ENCODE measurements at places on chromosomes 7 and 10.

DNA sequence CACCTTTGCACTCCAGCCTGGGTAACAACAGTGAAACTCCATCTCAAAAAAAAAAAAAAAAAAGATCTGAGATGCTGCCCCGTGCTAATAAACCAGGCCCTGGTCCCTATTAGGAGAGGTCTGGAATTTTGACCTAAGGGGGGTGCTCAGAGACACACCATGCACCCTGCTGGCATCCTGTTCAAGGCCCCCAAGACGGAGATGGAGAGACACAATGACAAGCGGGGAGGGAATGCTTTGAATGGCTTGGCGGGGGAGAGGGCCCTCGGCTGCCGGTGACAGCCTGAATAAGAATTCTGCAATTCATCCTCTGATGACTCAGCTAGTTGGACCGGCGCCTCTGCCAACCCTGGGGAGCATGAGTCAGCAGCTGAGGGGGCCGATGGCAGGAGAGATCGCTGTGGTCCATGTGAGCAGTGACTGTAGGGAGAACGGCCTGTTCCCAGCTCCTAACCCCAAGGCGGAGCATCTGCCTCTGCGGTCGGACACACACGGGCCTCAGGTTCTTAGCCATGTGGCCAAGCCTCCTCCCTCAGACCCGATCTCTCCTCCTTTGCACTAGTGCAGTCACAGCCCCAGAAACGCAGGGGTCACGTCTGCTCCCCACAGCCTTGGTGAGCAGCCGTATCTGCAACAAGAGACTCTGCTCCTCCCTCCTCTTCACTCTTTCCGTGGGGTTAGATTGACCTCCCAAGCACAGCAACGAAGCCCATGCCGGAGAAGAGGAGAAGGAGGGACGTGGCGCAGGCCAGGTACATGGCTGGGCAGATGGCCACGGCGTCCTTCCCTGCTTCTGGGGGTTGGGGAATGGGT, 14.9 kb downstream of the TRIM56 start:
- peak; percentile 98 for DNase-seq

DNA sequence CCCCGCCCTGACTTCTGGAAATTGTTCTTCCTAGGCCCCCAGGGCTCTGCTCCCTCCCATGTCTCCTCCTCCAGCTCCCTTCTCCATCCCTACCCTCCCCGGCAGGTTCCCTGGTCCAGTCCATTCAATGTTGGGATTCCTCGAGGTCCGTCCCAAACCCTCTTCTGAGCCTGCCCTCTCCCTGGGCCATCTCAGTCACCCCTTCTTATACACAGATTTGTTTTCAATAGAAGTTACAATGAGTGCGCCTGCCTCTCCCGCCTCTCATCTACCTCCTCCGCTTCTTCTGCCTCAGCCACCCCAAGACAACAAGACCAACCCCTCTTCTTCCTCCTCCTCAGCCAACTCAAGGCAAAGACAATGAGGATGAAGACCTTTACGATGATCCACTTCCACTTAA, 67.9 kb downstream of the OAT start:
- no peak for DNase-seq

DNA sequence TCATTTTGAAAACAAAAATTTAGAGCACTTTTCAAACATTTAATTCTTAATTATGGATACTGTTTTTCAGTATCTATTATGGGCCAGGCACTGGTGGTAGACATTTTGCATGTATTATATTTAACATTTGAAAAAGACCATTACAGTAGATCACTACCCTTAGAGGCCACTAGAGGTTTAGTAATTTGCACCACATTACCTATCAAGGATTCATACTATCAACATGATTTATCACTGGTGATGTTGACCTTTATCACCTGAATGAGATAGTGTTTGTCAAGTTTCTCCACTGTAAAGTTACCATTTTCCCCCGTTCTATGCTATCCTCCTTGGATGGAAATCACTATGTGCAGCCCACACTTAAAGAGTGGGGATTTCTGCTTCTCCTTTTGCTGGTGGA, 4.4 kb upstream of the SNX13 start:
- no peak for DNase-seq

DNA sequence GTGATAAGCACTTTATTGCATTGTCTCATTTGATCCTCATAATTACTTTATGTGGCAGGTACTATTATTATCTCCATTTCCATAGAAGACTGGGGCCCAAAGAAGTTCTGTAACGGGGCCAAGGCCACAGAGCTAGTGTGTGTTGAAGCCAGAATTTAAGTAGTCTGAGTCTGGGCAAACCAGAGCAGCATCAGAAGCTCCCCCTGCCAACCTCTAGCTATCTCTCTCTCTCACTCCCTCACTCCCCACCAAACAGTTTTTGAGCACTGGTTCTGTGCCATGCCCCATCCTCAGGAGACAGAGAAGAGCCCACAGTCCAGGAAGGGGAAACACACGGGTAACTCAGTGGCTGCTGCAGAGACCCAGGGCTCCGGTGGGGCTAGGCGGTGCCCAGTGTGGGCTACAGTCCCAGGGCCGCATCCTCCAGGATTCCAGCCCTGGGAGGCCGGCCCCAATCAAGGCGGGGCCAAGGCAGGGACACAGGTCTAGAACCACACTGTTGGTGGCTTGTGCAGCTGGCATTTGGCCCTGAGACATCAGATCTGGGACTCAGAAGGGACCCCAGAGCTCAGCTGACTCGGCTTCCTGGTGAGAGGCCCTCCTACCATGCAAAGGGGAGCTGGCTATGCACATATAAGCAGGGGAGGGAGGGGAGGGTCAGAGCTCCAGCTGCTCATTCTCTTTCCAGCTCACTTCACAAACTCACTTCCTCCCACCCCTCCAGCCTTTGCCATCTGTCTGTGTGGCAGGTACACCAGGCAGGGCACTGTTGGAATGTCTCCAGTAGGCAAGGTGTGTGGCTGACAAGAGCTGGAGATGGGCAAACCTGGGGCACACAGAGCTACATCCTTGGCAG, 34.4 kb downstream of the COL13A1 start:
- no peak for DNase-seq

DNA sequence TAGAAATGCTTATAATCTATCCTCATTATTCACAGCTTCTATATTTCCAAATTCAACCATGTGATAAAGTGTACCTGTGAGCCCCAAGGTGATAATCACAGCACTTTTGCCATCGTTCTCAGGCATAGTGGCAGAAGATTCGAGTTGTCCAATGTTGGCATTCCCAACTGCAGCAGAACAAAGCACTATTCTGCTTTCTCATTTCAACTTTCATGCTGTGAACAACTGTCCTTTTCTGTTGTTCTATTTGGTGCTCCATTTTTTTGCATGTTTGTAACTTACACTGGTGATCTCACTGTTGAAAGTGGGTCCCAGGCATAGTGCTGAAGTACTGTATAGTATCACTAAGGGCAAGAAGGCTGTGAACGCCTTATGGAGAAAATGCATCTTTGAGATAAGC, 438.2 kb downstream of the PAXIP1 start:
- no peak for DNase-seq

DNA sequence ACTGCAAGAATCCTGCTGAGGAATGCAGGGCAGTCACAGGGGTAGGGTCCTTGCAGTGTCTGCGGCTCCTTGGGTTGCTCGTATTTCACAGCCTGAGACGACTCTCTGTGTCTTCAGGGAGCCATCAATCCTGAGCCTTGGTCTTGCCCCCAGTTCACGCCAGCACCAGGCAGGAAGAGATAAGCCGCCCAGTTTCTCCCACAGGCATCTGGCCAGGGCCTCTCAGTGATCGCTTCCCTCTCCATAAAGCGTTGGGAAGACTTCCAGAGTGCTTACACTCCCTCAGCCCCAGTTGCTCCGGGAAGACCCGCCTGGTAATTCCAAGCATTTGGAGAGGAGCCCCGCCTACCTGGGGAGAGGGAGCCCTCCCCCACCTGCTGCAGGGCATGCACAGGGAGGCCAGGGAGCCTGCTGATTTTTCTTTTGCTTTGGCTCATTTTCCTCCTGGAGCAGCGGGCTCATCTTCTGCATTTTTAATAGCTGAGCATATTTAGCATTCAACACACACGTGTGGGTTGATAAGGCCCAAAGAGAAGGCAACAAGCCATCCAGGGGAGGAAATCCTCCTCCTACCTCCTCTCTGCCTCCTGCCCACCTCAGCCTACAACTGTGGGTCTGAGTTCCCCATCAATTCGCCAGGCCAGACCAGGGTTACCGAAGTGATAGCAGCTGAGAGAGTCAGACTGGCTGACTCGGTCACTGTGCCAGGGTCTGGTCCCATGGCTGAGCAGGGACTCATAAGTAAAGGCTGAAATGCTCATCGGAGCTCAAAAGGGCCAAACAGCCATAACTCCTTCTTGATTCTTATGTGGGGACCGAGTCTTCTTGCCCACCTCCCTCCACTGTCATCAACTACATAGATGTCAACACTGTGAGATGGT, 74.4 kb upstream of the EFCAB10 start:
- DNase-seq, result no peak

DNA sequence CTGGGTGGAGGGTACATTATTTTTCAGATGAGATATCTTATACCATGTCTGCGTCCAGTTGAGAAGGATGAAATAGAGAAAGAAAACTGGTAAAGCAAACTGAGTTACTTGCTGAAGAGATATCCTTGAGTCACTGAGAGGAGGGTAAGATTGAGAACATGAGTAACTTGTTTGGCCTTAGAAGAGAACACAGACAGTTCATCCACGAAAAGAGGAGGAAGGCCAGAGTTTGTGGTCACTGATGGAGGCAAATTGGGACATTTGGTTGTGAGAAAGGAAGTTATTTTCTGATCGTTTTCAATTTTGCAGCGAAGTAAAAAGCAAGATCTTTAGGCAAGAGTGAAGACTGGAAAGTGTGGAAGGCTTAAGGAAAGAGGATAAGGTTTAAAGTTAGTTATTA, 15.6 kb downstream of the MBL2 start:
- no peak for DNase-seq

GRCh38 chr10:118256825-118257570, 85.1 kb downstream of the FAM204A start:
- DNase-seq, result no peak

GRCh38 chr7:18228686-18229085, 201.0 kb upstream of the PRPS1L1 start:
- no peak for DNase-seq

DNA sequence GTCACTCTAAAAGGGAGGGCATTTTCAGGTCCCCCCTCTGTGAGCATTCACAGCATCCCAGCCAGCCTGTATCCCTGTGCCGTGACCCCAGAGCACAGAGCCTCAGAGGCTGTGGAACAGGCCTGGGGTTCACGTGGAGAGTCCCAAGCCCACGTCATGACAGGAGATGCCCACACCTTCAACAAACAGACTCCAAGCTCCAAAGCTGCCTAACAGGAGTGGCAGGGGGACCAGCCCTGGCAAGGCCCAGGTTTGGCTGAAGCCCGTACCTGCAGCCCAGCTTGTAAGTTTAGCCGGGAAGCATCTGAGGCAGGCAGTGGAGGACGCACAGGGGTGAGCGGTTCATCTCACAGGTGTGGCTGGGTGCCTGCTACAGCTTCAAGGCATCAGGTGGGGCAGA, 33.5 kb downstream of the LHPP start:
- no peak for DNase-seq

DNA sequence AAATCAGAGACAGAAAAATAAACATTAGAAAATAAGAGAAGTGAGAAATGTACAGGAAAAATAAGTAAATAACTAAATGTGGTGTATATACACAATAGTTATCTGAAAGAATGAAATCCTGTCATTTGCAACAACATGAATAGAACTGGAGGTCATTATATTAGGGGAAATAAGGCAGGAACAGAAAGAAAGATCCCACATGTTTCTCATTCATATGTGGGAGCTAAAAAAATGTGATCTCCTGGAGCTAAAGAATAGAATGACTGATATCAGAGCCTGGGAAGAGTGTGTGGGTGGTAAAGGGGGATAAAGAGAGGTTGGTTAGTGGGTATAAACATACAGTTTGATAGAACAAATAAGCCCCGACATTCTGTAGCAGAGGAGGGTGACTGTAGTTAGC, 27.3 kb downstream of the PLXDC2 start:
- no peak for DNase-seq

DNA sequence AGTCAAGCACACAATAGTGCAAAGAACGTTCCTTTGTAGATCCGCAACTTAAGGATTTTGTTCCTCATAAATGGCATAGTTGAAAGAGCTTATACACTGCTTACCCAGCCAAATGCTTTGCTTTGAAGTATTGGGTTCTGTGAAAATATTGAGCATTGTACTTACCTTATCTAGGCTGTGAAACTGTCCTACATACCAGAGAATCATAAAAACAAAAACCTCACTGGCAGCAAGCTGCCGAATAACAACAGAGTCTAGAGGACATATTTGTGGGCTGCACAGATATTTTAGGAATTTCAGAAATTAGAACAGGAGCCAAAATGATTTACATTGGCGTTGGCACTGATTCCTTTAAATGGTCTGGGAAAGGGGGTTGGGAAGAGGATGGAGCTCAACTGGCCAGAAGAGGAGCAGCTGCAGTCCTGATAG, 174.8 kb downstream of the RTKN2 start:
- DNase-seq, result peak; percentile 69

DNA sequence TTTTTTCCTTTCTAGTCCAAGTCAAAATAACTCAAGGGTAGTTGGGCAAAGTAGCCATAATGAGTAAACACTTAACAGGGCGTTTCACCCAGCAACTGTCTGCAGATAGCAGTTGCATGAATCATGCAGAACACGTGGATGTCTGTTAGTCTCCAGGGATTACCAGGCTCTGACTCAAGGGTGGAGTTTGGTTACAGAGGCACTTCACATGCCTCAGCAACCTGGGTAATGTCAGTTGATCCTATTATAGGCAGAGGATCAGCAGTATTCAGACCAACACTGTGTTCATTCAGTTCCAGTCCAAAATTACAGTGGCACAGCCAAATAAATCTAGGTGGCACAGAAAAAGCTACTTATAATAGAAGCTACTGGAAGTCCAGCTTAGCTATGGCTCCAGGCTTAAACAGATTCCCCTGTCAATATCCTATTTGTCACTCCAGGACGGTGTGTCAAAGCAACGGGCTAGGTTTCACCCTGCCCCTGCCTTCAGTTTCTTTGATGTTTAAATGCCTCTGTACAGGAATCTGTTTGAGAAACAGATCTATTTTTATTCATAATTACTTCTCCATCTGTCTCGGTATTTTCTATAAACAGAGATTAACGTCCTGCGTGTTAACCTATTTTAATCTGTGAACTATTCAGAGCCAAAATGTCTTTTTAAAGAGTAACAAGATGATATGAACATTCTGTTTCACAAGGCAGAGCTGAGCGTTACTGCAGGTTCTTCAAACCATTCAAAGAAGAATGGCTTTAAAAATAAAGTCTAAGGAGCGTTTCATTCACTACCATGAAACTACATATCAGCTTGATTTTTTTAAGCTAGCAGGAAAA, 162.6 kb upstream of the AKR1E2 start:
- DNase-seq, result peak; percentile 99

DNA sequence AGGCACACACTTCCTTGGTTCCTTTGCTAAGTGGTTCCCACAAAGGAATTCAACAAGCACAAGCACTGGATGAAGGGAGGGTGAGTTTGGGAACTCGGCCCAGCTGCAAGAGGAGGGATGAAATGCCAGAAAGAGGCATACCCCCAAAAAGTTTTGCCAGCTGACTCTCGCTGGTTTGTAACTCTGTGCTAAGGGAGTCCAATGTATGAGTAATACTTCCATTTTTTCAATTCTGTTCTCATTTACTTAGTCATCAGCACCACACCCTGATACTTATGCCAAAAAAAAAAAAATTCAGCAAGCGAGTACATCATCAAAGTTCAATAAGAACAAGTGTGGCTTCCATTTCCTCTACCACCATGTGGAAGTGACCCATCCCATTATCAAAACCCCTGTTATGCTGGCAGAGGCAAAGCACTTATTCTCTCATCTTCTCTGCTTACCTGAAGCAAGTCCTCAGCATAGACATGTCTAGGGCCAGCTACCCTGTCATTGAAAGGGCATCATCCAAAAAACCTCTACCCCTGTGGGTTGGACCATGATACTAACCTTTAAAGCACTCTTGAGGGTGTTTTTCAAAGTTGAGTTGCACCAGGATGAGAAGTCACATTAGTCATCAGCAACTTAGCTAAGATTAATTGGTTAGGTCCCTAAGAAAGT, 6.9 kb upstream of the HYCC1 start:
- peak; percentile 53 for DNase-seq

All from non-pigmented ciliary epithelial cell (primary cell).